ENCODE measurements at places on chromosomes 1 and 21. TPM values are rescaled to one million over a fixed set of nuclear protein-coding genes. Genes with fewer than 3 reads are reported as not detected.

HUNK gene
- total RNA-seq = 9.2 TPM

AMIGO1 gene
- 2.6 TPM for total RNA-seq

EFNA1 gene
- 10.5 TPM for total RNA-seq

NFASC gene
- total RNA-seq = 7.6 TPM

DNA sequence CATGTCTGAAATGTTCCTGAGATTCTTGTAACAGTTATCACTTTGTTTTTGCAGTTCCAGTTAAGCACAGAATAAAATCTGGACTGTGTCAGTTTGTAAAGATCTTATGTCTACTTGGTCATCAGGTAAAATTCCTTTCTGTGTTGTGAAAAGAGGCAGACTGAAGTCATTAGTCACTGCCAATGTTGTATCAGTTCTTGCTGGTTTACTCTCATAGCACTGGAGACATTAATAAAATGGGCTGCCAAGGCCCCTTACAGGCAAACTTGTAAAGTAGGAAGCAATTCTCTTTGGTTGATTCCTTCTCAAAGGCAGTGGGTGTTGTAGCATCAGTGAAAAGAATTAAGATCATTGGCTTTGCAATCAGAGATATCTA, 61.4 kb upstream of the ST6GALNAC3 start:
- no peaks in the 10 kb centered on the region for H3K4me1 ChIP-seq
- no peak overlapping the region for H3K27ac ChIP-seq
- H3K36me3 ChIP-seq = no peaks in the 10 kb centered on the region

- H3K27me3 ChIP-seq = no peaks in the 10 kb centered on the region
- H3K4me3 ChIP-seq = no peak overlapping the region
- H3K4me1 ChIP-seq = peaks cover 40% of the 10 kb centered on the region
- H3K27ac ChIP-seq = no peak overlapping the region
- no peak for DNase-seq
- no peaks in the 10 kb centered on the region for H3K36me3 ChIP-seq
Measured at GRCh38 chr1:48055876-48056764, 58.9 kb upstream of the TRABD2B start.

DNA sequence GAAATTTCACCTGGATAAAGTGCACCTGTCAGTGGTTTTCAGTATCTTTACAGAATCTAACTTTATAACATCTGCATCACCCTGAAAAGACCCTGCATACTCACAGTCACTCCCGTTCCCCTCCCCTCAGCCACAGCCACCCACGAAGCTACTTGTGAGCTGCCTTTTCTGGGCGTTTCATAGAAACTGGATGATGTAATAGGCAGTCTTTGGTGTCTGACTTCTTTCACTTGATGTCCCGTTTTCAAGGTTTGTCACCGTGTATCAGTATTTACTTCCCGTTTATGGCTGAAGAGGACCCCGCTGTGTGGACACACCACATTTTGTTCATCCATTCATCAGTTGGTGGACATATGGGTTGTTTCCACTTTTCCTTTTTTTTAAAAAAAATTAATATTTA, 47.8 kb upstream of the LRRC3 start:
- H3K36me3 ChIP-seq = no peaks in the 10 kb centered on the region
- H3K4me3 ChIP-seq = no peak overlapping the region
- no peaks in the 10 kb centered on the region for H3K27me3 ChIP-seq
- no peak overlapping the region for H3K27ac ChIP-seq
- DNase-seq = no peak
- H3K4me1 ChIP-seq = no peaks in the 10 kb centered on the region

Measured in body of pancreas (tissue), 4 donors.